Activated CD4-positive, alpha-beta T cell treated with anti-CD3 and anti-CD28 coated beads, Interleukin-2, Interleukin-6, amounts not matched to agents 100 ng/mL and 50 ng/mL, durations not matched to agents 16 hours and 8 hours (primary cell): ENCODE measurements at places on chromosomes 12 and 14.

DNA sequence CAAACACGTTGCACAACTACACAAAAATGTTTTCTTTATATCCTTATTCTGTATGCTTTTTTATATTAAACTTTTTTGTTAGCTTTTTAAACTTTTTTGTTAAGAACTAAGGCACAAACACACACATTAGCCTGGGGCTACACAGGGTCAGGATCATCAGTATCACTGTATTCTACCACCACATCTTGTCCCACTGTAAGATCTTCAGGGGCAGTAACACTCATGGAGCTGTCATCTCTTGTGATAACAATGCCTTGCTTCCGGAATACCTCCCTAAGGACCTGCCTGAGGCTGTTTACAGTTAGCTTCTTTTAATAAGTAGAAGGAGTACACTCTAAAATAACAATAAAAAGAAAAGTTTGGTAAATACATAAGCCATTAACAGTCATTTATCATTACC is 42.2 kb downstream of the PLEKHA5 start:
- DNase-seq, result no peak

- DNase-seq, result no peak
Observed at GRCh38 chr14:51789596-51789995, 70.8 kb upstream of the GNG2 start.

- no peak for DNase-seq
Observed at GRCh38 chr12:126369487-126370463, 1304.5 kb downstream of the AACS start.

- DNase-seq, result no peak
Observed at GRCh38 chr14:103140316-103141109, 17.3 kb downstream of the TNFAIP2 start.

DNA sequence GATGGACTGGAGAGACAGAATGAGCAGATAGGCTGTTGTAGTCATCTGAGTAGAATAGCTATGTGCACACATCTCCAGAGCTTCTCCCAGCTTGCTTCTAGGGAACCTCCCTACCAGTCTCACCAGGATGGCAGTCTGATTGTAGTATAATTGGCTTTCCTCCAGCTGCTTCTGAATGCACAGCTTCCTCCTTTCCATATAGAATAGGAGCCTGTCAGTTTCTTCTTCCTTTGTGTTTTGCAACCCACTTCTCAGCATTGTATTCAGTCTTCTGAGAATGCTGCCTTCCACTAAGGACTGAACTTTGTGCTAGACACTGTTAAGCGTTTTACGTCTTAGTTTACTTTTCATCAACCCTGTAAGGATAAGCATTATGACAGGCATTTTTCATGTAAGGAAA is 2.2 kb upstream of the CSAD start:
- no peak for DNase-seq

DNA sequence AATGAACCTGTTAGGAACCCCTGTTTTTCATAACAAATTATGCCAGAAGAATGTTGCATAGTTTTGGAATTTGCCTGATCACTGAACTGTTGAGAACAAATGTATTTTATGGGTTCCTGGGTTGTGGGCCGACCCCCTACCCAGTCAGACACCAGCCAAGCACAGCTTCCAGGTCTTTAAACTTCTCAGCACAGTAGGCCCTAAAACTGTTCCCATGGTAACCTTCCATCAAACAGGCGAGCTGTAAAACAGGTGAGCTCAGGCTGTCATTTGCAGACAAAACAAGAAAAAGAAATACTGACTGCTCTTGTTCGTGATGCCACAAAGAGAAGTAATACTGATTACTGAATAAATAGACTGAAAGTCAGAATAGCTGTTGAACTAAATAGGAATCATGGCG is 147.0 kb downstream of the PTPRO start:
- DNase-seq, result no peak

DNA sequence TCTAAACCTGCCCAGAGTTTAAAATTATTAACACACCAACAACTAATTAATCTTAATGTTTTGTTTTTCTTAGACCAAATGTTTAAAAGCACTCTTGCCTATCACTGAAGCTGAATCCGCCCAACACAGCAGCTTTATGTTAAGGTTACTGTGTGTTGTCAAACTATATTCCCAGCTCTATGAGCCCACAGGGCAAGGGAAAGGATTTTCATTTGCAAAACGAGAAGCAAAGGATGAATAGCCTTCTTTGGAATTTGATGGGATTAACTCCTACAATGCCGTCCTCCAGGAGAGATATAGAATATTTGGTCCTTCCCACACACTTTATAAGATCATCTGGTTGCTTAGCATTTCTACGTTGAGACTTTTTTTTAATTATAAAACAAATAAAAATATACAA is 43.7 kb downstream of the DUSP16 start:
- no peak for DNase-seq
